ENCODE measurements at places on chromosomes 16 and 17.

DNA sequence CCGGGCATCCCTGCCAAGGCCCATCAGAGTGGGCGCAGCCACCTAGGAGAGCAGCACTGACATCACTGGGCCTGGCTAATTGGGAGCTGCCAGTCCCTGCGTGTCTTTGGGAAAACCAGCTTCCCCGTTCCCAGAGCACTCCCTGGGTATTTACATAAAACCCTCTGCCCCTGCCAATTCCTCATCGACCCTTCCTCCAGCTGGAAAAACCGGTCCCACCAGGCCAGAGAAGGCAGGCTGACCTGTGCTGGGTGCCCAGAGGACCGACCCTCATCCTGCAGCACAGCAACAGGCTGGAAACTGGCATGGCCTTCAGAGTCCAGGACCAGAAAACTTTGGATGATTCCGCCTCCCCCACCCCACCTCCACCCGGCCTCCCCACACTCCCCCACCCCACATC is 8.2 kb upstream of the FOXN1 start:
- DNase-seq, result no peak

DNA sequence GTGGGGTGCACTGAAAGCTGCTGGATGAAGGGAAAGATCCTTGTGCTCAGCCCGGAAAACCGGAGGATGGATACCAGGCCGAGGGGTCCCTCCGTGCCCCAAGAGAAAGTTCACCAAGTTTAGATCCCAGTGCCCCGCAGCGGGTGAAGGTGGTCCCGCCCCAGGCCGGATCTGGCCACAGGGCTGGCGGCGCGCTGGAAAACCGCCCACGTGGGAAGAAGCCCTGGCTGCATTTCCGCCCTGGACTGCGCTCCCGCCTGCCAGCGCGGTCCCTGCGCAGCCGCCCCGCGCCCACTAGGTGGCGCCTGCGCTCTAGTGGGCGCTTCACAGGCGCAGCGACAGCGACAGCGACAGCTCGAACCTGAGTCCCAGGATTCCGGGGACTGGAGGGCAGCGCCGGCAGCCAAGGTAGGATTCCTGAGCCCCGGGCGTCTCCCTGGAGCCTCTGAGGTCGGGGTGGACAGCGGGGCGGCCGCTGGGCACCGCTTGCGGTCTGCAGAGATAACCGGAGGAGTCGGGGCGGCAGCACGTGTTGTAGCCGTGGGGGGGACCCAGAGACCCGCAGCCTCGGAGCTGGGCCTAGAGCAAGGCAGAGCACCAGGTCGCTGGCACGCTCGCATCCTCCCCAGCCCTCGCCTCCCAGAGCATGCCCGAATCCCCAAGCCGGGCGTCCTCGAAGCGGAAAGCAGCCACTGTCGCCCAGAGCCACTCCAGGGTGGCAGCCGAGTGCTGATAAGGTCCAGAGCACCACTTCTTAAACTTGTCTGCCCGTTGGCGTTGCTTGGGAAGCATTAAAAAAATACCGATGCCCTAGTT is at the start of gene CHD9:
Gene CHD9 (plus strand): TSS at position 322 of the 816 bp plus-strand sequence. CDS start 101,099 bp downstream, outside the sequence.
- peak; percentile 59 for DNase-seq

- DNase-seq, result no peak
Measured at GRCh38 chr16:55115506-55115905, 184.8 kb downstream of the IRX5 start.

- DNase-seq, result peak; percentile 66
Measured at GRCh38 chr17:76726776-76727718, at the start of gene METTL23. TSS of gene METTL23 (plus strand) at chr17:76726839. CDS start at chr17:76729711, 2,872 bp downstream.

- DNase-seq, result no peak
Measured at GRCh38 chr17:46024590-46024989, 25.5 kb downstream of the STH start.

- no peak for DNase-seq
Measured at GRCh38 chr17:46191322-46192188, 1.7 kb downstream of the KANSL1 start.

GRCh38 chr16:684961-685696 is 995 bp upstream of the JMJD8 start:
- DNase-seq, result no peak

- no peak for DNase-seq
Measured at GRCh38 chr17:80724775-80725266, 180.2 kb downstream of the RPTOR start.

- DNase-seq, result no peak
Measured at GRCh38 chr16:12682432-12683165, 121.1 kb downstream of the CPPED1 start.

- DNase-seq, result peak; percentile 39
Measured at GRCh38 chr16:28140788-28141618, 70.8 kb downstream of the XPO6 start.

DNA sequence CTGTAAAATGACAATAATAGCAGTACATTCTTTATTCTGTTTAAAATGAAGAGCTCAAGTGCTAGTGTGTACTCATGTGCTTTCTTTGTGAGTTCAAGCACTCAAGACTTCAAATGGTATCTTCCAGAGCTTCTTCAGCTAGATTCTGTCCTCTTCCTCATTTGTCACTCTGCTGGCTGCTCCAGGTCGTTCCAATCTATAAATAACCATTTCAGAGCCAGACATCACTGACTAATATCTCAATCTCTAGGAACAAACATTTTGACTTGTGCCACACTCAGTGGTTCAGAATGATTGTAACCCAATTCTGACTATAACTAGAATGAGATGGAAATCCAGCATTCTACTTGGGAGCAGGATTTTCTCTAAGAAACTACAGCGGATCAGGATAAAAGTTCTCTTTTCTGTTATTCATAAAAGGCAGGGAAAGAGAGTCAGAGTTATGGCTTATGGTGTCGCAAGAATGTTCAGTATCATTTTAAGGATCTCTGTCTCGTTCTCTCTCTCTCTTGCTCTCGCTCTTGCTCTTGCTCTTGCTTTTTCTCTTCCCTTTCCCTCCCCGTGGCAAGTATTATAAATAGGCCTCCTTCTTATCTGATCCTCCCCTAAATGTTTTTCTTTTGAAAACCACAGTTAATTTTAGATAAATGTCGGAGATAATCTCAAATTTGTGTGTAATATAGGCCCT is 116.3 kb upstream of the MAF start:
- no peak for DNase-seq

- DNase-seq, result no peak
Measured at GRCh38 chr17:35130392-35130791, 9.0 kb downstream of the FNDC8 start.

DNA sequence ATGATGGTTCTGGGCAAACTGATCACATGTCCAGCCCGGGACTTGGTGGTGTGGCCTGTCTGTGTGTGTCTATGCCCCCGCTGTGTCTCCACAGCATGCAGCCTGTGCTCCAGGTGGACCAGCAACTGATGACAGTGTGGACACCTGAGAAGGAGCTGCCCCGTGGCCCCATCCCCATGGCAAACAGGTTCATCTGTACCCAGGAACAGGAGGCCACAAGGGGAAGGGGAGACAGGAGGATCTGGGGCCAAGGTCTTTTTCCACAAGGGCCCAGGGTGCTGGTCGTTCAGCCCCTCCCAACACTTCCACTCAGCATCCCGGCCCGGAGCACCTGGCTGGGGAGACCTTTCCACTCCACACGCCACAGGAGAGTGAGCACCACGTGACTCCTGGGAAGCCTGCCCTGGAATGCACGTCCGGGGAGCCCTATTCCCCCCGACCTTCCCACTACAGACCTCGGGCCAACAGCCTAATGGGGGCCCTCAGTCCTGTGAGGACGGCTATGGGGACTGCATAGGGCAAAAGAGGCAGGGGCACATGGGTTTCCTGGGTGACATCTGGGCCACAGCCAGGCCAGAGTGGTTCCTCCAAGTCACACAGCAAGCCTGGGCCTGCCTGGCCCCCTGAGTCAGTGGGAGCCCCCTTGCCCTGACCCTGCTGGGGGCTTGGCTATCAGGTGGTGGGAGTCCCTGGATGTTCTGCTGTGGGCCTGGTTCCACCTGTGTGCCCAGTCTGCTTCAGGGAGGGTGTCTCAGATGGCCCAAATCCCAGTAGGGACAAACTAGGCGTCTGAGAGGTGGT is 20.8 kb upstream of the NXPH3 start:
- DNase-seq, result no peak

DNA sequence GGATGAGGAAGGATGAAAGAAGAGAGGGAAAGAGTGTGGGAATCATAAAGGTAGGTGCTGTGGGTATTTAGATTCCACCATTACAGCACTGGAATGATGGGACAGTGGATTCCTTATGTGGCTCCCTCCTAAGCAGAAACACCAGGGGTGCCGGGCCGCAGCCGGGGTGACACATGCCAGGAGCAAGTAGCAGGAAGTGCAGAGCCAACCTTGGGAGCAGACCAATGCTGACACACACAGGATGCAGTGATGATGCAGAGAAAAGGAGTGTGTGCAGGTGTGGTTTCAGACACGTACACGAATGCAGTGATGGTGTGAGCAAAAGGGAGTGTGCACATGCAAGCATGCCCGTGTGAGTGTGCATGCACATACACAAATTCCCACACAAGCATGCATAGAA is 338.0 kb downstream of the SLC39A11 start:
- no peak for DNase-seq

- no peak for DNase-seq
Measured at GRCh38 chr16:47392081-47392480, 68.8 kb downstream of the ITFG1 start.

GRCh38 chr16:52068447-52069074 is 478.4 kb downstream of the TOX3 start:
- DNase-seq, result no peak

DNA sequence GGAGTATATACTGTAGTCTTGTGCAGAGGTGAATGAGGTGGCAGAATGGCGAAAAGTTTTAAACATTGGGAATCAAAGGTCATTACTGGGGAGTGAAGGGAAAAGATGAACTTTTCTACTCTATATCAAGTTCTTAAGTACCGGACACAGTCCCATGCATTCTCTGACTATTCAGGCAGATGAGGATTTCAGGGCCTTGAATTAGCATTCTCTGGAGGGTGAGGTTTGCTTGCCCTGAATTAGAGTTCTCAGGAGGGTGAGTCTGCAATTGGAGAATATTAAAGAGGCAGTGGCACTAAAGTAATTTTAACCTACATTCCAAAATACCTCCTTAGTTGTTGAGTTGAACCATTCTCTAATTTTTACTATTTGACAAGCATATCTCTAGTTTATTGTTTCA is 9.1 kb downstream of the PSMD11 start:
- DNase-seq, result no peak

DNA sequence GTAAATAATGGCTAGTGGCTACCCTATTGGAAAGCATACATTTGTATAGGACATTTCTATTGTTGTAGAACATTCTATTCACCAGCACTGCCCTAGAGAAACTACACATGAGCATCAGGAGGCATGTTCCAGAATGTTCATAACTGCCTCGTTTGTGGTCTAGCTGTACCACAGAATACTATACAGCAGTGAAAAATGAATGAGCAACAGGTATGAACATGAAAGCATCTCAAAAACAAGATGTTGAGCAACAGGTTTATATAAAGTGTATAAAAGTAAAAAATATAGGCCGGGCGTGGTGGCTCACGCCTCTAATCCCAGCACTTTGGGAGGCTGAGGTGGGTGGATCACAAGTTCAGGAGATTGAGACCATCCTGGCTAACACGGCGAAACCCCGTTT is 91.7 kb downstream of the BMERB1 start:
- no peak for DNase-seq

DNA sequence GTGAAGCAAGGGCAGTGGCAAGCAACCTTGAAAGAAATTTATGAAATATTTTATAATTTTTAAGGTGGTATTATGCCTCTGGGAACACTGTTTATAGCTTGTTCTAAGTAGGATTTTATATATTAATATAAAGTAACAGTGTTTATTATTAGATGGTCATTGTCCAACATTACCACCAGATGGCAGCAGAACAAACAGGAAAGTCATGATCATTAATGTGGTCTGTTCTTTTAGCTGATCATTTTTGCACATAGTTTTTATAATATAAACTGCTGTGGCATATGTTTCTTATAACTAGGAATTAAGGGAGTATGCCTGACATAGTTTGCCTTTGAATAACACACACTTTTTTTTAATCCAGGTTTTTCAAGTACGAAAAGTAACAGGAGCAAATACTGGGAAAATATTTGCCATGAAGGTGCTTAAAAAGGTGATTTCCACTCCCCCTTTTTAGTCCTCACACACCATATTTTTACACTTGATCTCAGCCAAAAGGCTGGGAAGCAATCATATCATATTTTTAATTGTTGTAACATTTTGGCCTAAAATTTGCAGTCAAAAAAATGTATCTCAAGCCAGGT is 21.4 kb downstream of the RPS6KB1 start:
- DNase-seq, result no peak

DNA sequence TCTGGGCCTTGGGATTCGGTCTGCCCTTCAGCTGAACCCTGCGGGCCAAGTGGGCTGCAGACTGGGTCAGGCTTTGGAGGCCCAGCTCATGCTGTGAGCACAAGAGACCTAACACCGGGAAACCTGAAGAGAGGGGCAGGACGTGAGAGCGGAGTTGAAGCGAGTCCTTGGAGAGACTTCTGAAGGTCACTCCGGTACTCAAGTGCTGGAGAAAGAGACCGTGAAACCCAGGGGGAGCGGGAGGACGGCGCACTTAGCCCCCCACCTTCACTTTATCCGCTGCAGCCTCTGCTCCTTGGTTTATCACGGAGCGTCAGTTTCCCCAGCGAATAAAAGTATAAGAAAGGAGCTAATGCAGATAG is 361 bp downstream of the UQCRC2 start:
- no peak for DNase-seq

GRCh38 chr16:75266738-75267630 is 15.6 kb upstream of the BCAR1 start:
- DNase-seq, result no peak

GRCh38 chr16:67423611-67424260 is 7.2 kb upstream of the HSD11B2 start:
- no peak for DNase-seq

DNA sequence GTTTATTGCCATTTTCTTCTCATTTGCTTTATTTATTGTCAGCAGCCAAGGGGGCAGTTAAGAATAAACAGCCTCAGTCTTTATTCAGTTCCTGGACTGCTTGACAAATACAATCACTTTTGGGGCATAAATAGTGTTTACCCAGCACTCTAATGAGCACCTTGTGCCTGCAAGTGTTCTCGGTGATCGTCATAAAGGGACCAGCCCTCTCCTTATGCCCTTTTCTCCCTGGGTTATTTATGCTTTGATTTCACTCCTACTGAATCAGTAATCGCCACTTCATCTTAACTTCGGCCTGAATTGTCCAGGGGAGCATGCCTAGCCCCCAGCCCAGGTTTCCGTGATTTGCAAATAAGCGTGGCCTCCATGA is 55.7 kb upstream of the CACNG5 start:
- no peak for DNase-seq

DNA sequence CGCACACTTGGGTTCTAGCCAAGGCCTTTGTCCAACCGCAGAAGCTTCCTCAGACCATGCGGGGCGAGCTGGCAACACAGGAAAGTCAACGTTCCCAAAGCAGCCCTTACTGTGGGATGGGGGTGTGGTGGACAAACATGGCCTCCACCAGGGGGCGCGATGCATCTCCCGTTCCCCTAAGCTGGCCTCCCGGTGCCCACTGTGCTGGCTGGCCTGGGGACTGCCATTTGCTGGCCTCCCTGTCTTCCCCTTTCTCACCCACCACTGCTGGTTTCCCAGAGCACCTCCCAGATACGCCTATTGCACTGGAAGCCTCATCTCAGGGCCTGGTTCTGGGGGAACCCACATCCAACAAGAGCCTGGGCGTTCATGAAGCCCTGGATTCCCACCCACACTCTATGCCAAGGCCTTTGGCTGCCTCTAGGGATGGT is 145.3 kb downstream of the IRF8 start:
- no peak for DNase-seq
